Stimulated activated CD8-positive, alpha-beta memory T cell treated with anti-CD3 and anti-CD28 coated beads, Interleukin-2, amount 100 ng/mL, for 1 hour (primary cell): ENCODE measurements at places on chromosomes 7 and 10.

DNA sequence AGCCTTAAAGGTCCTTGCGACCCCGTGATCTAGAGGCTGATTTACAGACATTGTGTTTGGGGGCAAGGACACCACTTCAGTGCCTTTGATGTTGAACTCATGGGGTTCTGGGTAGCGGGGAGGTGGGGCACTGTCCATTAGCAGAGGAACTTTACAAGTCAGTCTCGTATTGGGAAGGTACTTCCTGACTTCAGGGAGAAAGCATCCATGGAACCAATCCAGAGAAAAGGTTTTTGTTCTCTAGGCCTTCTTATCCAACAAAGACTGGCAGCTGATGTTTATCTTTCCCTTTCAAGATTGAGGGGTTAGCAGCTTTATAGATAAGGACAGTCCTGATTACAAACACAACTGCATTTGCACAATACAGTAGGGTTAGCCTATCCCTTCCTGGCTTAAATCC lies 2.8 kb downstream of the GTPBP10 start:
- no peak for DNase-seq

DNA sequence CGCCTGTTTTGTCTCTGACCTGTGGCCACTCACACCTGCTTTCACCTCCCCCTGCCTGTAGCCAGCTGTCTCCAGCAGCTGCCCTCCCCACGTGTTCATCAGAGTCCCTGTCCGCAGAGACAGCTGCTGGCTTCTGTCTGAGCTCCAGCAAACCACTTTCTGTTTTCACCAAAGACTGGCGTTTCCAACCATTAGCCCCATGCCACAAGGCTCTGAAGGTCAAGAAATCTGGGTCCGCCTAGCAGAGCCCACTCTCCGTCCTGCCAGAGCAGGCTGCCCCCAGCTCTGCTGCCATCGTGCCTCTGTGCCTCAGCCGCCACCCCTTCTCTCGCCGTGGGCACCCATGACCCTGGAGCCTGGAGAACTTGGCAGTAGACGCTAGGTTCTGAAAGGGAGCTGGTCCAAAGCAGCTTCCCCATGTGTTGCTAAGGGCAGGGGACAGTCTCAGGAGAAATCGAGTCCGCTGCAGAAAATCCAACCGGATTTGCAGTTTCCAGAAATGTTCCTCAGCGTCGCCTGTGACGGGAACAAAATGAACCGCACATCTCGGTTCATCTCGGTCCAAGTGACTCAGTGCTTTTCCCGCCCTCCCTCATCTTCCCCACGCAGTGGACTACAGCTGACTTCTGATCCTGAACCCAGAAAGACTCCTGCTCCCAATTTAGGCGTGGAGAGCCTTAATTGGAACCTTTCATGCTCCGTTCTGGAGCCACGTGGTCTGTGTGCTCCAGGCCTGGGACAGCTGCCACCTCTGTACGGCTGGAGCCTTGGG lies 28.0 kb downstream of the TMEM120A start:
- no peak for DNase-seq

DNA sequence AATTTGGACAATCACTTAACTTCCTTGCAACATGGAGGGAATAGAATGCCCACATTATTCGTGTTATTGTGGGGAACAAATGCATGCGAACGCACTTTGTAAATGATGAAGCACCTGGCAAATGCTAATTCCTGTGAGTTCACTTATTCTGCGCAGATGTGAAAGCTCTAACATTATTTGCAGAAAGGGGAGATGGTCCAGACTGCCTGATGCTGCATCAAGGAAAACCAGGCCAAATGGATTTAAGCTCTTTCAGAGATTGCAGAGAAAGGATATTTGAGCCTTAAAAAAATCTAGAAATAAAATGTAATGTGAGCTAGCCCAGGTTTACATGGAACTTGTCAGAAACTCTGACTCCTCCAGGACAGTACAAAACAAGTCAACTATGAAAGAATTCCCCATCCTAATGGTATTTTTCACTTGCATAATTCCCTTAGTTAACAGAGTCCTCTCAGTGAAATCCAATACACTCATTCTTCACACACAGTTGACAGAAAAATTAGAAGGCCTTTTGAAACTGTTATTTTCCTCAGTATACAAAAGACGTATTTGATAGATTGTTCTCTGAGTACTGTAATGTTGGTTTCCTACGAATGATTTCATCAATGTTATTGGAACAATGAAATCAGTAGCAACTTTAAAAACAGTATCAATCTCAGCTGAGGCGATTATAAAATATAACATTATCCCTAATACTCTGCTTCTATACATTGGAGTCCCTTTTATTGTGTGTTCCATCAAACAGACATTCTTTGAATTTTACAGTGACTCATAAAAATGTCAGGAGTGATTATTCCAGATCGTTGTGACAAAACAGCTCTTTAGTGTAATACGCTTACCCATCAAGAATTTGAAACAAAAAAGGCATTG lies 136.3 kb upstream of the ANK3 start:
- DNase-seq, result no peak

- DNase-seq, result no peak
Observed at GRCh38 chr7:78852951-78853350, 600.5 kb downstream of the MAGI2 start.

DNA sequence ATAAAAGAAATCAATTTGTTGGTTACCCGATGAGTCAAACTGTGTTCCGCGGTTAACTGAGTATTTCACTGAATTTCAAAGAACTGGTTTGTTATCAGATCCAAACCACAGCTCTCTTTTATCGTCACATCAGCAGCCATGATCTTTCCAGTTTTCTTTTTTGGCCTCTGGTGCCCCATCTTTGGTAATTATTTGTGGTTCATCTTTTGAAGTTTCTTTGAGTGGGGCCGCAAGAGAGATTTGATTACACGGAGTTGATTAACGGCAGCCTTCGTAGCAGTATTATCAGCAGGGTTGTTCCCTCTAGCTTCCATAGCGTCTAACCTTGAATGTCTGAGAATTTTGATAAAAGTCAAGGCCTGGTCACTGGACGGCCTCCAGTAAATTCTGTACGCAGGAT lies 154.9 kb upstream of the TNRC18 start:
- no peak for DNase-seq

GRCh38 chr10:4120096-4120853 lies 335.3 kb upstream of the KLF6 start:
- no peak for DNase-seq

DNA sequence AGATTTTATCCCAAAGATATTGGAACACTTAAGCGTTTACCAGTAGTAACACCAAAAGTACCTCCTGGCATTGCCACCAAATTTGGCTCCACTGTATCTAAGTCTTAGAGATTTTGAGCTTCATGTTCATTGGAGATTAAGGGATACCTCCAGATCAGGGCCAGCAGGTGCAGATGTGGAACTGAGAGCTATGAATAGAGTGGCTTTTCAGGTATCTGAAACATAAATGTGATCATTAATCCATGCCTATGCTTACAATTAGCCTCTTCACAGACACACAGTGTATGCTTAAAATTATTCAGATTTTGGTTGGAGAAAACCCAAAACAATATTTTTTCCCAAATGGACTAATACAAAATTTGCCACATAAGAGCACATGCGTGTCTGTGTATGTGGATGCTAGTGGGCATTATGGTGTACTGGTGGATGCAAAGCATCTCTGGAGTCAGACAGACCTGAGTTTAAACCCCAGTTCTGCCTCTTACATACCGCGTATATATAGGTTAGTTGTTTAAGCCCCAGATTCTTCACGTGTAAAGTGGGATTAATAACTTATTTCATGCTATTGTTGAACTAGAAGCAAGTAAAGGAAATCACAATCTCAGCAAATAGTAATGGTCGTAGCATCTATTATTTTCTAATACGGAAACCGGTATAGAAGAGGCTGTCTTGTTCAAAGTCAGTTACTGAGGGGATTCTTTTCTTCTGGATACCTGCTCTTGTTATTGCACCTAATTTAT lies 6.8 kb upstream of the LRRC4 start:
- no peak for DNase-seq

GRCh38 chr10:101858723-101859500 lies 15.3 kb upstream of the KCNIP2 start:
- DNase-seq, result no peak

- no peak for DNase-seq
Observed at GRCh38 chr10:12018438-12019282, 23.9 kb downstream of the UPF2 start.

- DNase-seq, result no peak
Observed at GRCh38 chr10:76436981-76437380, 1005.6 kb downstream of the LRMDA start.

- no peak for DNase-seq
Observed at GRCh38 chr10:79230850-79231249, 116.4 kb upstream of the PPIF start.

DNA sequence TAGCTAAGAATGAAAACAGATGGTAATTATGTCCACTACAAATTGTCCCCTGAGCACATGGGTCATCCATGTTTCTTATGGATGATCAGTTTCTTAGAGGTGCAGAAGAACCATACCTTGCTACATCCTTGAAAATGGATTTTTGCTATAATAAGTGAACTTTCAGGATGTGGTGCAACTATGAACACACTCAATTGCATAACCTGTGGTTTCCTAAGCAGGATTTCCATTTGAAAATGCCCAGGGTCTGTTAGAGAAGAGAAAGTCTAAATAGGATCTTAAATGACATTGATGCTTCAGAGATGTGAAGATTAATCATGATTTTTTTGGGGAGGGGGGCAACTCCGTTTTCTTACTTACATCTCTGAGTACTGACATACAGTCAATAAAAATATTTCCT lies 39.6 kb upstream of the CACNB2 start:
- DNase-seq, result no peak

DNA sequence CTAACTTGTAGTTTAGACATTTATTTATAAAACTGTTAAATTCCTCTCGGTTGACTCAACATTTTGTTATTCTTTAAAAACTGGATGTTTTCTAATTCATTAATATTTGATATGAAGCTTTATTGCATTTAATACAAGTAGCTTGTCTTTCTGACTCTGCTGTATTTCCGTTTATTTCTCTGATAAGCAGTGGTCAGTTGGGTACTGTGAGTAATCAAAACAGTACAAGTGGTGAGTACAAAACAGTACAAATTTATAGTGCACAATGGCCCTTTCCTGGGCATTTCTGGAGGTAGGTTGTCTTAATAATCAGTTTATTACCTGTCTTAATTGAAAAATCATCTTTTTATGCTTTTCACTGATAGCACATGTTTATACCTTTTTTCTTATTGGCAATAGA lies 182.7 kb downstream of the CCSER2 start:
- DNase-seq, result no peak

DNA sequence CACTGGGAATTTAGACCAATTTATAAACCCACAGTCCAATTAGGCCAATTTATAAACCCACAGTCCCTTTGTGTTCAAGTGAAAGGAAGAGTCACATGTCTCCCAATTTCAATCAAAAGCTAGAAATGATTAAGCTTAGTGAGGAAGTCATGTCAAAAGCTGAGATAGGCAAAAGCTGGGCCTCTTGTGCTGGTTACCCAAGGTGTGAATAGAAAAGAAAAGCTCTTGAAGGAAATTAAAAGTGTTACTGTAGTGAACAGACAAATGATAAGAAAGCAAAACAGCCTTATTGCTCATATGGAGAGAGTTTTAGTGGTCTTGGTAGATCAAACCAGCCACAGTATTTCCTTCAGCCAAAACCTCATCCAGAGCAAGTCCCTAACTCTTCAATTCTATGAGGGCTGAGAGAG lies 245.0 kb downstream of the HDAC9 start:
- DNase-seq, result no peak

DNA sequence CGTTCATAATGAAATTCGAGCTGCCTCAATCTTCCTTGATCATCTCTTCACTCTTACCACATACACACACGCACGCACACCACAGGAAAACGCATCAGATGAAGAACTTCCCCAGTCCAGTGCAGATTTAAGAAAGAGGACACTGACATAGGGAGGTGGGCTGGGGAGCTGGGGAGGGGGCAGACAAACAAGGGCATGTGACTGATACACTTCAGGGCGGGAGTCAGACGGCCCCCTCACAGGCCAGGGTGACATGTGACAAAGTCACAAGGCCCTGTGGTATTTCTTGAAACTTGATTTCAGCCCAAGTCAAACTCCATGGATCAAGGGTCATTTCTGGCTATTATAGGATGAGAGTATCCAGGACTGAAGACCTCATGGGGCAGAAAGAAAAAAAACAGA lies 82.6 kb downstream of the KCNMA1 start:
- DNase-seq, result no peak

DNA sequence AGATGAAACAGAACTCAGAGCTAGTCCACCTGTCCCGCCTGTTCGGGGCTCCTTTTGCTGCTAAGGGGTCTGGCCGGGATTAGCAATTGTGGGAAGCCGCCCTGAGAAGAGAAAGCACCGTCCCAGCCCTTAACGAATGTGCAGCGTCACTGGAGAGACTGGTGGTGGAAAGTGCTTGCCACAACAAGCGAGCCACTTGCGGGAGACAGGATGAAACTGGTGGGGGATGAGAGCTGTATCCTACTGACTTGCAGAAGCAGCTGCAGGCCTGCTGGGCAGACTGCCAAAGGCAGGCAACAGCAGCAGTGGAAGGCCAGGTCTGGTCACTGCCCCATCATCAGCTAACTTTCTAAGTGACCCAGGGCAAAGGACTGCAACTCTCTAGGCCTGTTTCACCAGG lies 95.4 kb downstream of the FAM53B start:
- no peak for DNase-seq

DNA sequence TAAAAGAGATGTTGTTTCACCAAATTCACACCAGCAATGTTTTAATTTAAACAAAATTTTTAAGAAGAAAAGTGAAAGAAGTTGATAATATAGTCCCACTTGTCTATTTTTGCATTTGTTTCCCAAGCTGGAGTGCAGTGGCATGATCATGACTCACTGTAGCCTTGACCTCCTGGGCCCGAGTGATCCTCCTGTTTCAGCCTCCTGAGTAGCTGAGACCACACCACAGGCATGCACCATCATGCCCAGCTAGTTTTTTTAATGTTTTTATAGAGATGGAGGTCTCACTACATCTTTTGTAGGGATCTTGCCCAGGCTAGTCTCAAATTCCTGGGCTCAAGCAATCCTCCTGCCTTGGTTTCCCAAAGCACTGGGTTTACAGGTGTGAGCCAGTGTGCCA lies 14.1 kb upstream of the NDUFA5 start:
- no peak for DNase-seq

DNA sequence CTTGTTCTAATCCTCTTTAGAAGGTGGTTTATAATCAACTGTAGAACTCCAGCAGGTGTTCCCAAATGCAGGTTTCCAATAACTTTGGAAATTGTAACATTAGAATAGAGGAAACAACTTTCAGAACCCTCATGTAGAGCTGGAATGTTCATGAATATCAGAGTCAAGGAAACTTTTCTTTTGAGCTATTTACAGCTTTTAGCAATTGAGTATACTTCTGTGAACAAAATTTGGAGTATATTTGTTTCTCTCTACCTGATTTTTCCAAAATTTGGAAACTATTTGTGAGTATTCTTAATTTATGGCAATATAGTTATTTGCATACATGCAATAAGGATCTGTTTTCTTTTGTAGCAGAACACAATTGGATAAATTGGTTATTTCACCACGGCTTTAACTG lies 2.8 kb upstream of the CFAP43 start:
- no peak for DNase-seq

DNA sequence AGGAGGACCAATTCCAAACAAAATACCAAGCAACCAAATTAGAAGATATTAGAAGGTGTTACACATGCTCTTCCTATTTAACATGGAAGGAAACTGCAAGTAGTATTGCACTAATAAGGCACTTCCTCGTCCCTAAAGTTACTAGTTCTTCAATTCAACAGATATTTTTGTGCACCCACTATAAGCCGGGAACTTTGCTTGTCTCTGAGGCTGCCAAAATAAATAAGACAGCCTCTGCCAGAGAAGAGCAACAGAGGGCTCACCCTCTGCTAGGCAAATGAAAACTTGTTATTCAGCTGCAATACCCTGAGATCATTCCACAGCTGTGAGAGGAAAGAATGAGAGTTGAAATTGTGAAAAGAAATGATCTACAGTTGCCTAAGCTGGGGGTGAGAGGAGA lies 37.4 kb upstream of the GSAP start:
- DNase-seq, result no peak
